Urinary bladder (tissue), 4 donors: ENCODE measurements at places on chromosomes 2 and 18. TPM values are rescaled to one million over a fixed set of nuclear protein-coding genes. Genes with fewer than 3 reads are reported as not detected.

LIMS4 gene
- polyA plus RNA-seq: 2.8 TPM

LIMS3 gene
- polyA plus RNA-seq: 1.1 TPM

DNA sequence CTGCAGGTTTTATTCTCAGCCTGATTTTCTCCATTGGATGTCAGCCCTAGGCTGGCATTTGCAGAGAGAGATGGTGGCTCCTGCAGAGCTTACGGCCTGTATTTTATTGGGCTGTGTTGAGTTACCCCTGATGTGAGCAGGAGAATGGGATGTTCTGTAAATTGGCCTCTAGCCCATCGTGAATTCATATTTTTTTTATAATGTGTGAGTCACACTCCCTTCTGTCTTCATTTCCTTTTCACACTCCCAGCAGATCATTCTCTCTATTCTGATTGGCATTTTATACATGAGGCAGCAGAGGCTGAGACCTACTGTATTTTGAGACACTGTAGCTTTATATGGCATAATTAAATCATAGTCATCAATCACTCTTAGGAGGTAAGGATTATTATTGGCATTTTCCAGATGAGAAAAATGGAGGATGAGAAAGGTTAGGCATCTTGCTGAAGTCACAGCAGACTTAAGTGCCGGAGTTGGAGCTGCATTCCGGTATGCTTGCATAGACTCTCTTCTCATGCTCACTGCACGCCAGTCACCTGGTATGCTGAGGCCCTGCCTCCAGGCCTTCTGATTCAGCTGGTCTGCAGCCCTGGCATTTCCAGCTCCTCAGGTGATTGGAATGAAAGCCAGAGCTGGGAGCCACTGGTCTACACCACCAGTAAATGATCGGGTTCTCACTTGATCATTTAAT is 142.4 kb downstream of the NEDD4L start:
- DNase-seq: no peak

DNA sequence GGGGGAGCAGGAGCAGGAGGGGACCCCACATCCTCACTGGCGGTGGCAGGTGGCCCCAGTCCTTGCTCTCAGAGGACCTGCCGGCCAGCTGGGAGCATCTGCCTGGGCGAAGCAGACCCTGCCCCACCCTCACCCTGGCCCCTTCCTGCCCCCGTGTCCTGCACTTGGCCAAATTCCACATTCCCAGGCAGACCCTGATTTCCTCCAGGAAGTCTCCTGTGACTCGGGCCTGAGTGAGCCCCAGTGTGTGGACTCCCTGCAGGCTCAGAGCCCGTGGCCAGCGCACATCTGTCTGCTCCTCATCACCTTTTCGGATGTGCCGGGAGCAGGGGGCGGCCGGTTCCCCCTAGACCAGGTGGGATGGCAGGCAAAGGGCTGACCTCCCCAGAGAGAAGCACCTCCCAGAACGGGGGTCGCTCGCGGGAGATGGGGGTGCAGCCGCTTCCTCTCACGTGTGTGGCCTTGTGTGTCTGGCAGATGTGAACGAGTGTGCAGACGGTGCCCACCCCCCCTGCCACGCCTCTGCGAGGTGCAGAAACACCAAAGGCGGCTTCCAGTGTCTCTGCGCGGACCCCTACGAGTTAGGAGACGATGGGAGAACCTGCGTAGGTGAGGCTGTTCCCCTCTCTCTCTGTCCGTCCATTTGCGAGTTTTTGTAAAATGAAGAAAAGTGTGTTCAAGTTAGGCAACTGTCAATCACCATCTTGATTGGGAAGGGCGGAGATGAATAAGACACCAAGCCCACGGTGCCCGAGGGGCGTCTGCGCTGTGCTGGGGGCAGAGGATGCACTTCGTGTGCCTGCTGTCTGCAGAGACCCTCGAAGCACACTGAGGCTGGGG is 90.4 kb downstream of the TPO start:
- DNase-seq: no peak

KATNAL2 gene
- 1.8 TPM for polyA plus RNA-seq

DNA sequence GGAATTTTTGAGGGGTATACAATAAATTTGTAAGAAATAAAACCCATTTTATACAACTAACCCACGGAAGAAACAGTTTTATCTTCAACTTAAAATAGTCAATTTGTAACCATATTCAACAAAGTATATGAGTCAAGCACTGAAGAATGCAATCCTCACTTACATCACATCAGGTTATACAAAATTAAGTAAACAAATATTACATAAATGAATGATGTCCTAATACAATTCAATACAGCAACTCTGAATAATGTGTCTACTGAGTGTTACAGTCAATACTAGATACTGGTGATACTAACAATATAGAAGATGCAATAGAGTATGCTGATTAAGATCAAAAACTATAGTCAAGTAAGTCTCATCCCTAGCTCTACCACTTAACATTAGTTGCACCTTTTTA is 58.6 kb downstream of the FANCL start:
- DNase-seq: no peak

- no peak for DNase-seq
These were observed 174.7 kb downstream of the MC4R start for GRCh38 chr18:60197671-60198462.

TLX2 gene
- polyA plus RNA-seq: 0.51 TPM

DNA sequence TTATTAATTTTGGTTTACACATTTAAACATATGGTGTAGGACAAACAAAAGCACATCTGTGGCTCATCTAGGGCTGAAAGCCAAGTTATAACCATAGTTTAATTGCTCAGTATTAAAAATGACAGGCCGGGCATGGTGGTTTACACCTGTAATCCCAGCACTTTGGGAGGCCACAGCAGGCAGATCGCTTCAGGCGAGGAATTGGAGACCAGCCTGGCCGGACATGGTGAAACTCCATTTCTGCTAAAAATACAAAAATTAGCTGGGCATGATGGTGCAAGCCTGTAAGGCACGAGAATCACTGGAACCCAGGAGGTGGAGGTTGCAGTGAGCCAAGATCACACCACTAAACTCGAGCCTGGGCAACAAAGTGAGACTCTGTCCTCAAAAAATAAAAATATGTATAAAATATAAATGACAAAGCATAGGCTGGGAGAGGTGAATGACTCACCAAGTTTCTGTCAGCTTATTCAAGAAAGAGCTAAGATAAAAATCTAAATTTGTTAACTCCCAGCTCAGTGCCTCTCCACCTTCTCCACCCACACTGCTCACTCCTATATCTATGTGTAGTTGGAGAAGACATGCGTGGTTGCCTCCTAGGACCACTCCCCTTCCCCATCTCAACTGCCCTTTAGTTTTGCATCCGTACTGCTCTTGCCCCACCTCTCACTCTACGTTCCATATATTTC is 79.2 kb upstream of the PID1 start:
- DNase-seq: no peak

DNA sequence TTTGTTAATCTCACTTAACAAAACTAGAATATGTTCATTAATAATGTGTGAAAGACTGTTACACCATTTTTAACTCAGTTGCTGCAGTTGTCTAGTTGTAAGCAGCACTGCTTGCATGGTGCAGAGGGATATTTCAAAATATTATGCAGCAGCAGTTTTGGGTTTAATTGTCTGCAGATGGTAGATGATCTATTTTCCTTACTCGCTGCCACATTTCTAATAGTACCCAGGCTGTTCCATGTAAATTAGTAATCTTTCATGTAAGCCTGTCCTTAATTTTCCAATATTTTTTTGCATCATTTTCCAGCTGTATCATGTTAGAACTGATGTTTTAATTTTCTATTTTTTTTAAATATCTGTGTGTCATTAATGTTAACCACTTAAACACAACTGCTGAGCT is 488.1 kb upstream of the RAB12 start:
- no peak for DNase-seq

DNA sequence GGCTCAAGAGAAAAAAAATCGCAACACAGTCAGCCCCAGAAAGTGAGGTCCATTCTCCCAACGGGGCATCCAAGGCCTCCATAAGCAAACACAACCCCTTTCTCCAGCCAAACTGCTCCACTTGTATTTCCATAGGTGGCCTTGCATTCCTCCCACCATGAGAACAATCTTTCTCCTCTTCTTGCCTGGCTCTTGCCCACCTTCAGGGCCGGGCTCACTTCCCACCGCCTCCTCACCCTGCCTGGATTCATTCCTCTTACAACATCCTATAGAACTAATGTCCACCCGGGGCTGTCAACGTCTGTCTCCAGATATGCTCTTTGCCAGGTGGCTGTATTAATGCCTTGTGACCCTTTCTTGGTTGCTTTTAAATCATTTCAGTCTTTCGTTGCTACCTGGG is 124.5 kb downstream of the SMAD7 start:
- DNase-seq: no peak

- DNase-seq: no peak
These were observed 3.6 kb downstream of the ZNF516 start for GRCh38 chr18:76491473-76491775.

GRCh38 chr2:181372646-181373040 is 84.5 kb upstream of the ITGA4 start:
- DNase-seq: no peak

GRCh38 chr18:45962866-45963265 is 4.3 kb downstream of the EPG5 start:
- DNase-seq: no peak

SFXN5 gene
- polyA plus RNA-seq: 9.2 TPM

DNA sequence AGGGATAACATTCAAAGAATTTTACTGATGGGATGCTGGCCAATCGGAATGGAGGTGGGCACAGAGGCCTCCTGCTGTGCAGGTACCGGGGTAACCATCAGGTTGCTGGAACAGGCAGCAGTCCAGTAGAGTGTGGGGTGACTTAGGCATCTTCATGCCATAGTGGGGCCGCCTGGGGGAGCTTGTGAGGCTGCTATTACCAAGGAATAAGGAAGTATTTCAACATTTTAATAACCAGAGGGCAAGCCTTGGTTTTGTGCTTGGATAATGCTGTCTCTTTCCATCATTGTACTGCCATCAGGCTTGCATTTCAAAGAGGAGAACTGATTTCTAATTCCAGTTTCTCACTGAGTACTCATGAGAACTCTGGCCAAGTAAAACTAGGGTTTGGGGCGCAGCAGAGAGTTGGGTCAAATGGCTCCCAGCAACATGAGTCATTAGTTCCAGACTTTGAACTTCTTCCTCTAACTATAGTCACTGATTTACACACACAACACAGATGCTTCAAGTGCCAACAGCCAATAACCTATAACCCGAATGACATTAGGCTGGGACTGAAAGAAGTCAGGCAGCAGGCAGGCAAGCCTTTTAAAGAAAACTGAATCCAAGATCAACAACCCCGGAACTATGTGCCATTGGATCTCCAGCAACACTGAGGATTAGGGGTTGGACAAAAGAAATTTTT is 56.1 kb upstream of the FHL2 start:
- no peak for DNase-seq

POTEJ gene
- polyA plus RNA-seq: not detected

CFAP65 gene
- not detected for polyA plus RNA-seq

DNA sequence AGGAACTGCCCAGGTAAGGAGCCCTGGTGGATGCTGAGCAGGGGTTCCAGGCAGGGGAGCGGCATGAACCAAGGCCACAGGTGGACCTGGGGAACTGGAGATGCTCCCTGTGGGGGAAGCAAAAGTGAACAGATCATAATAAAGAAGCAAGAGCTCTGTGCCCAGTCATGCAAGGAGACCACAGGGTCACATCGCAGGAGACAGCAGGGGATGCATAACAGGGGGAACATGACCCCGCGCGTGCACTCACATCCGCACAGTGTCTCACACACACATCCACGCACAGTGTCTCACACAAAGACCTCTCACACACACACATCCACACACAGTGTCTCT is 473.3 kb upstream of the HS6ST1 start:
- no peak for DNase-seq

DNA sequence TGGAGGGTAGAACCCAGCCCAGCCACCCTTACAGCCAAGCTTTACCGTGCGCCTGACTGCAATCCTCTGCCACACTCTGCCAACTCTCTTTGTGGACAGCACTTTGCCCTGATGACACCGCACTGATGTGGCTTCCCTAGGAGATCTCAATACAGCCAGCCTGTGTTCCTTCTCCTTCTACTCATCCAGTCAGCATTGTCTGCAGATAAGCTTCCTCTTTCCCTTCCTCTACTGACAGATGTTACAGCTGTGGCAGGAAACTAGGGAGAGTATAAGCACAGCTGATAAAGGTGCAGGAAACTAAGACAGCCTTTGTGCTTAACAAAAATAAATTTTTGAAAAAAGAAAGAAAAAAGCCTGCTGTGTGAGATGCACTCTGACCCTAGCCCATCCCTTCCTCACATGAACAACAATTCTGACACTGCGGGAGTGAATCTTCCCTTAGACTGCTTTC is 25.0 kb downstream of the CEP68 start:
- no peak for DNase-seq

DNA sequence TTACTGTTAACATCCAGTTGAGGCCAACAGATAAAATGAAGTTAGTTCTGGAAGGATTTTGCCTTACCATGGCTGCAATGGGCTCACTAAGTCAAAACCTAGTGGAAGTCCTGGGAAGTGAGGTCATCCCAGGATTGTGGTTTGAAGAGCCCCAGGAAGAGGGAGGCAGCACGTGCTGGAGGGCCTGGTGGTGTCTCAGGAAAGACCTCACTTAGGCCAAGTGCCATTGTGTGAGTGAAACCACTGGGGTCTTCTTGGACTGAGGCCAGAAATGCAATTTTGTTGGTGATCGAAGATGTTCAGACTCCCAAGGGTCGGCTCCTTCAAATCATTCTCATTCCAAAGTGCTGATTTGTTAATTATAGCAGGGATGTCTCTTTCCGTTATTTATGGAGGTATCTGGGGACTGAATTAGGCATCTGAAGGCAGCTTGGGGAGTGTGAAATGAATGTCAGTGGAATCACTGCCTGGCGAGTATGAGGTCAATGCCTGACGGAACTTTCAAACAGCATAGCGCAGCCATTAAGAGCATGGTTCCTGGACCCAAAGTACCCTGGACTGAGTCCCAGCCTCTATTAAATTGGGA is 60.0 kb downstream of the IL1R2 start:
- no peak for DNase-seq

DNA sequence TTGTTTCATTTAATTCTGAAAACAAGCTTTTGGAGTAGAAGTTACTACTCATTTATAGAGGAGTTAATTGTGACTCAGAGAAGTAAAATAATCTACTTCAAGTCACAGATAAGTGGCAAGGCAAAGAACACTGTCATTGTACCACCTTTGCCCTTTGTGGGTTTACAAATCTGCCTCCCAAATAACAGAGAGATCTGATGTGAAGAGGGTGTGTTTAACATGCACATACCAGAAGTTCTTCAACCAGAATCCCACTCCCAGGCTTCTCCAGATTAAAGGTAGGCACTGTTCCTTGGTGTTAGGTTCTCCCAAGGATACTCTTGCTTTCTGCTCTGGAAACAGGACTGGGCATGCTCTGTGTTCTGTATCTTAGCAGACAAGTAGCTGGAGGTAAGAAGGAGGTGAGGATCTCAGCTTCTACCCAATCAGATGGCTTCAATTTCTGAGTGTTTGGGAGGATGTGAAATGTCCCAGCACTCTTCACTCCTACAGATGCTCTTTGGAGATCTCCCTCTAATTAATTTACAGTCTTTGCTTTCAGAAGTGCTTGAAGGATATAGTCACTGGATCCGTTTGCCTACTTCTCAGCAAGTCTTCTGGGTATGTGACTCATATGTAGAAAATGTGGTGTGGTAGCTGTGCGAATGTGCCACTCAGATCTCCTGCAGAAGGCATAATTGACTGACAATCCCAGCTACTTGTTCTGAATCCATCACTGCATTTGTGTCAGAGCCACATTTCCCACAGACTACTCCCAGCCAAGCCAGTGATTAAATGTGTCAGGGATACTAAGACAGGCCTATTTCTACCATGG is 111.1 kb downstream of the KLHL14 start:
- DNase-seq: no peak

CCL20 gene
- polyA plus RNA-seq: 1.5 TPM

SLC30A3 gene
- polyA plus RNA-seq: 0.04 TPM

NTSR2 gene
- 0.05 TPM for polyA plus RNA-seq

LOXHD1 gene
- 0.11 TPM for polyA plus RNA-seq

GPC1 gene
- polyA plus RNA-seq: 53.8 TPM

- DNase-seq: no peak
These were observed 140.3 kb upstream of the RASGRP3 start for GRCh38 chr2:33336036-33336625.

OBSL1 gene
- polyA plus RNA-seq: 67.9 TPM

MC5R gene
- not detected for polyA plus RNA-seq
